ENCODE measurements at places on chromosomes 4 and X.

DNA sequence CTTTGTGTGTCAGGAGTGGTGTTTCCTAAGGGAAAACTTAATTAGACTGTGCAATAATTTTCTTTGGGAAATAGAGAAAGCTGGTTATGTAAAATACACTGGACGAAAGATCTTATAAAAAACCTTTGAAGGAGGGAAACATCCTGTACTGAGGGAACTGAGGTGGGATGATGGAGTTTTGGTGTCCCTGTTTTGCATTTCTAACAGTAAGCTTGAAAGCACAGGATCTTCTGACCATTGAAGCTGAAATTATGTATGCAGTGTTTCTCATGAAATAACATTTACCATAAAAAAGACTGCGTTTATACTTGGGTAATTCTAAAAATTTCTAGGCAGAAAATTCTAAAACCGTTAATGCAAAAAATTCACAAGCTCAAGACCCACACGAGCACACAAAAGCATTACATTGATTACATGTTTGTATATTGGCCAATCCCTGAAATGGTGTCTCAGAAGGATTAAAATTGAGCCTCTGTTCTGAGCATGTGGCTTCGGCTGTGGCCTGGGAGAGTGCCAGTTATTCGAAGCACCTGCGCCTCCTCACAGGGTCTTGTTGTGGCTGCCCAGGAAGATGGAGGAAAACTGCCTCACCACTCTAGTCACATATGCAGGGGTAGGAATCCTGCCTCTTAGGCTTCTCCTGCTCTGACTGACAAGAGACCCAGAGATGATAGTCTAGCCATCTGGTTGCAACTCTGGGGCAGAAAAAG, 49.5 kb downstream of the JADE3 start:
- no peak for DNase-seq

DNA sequence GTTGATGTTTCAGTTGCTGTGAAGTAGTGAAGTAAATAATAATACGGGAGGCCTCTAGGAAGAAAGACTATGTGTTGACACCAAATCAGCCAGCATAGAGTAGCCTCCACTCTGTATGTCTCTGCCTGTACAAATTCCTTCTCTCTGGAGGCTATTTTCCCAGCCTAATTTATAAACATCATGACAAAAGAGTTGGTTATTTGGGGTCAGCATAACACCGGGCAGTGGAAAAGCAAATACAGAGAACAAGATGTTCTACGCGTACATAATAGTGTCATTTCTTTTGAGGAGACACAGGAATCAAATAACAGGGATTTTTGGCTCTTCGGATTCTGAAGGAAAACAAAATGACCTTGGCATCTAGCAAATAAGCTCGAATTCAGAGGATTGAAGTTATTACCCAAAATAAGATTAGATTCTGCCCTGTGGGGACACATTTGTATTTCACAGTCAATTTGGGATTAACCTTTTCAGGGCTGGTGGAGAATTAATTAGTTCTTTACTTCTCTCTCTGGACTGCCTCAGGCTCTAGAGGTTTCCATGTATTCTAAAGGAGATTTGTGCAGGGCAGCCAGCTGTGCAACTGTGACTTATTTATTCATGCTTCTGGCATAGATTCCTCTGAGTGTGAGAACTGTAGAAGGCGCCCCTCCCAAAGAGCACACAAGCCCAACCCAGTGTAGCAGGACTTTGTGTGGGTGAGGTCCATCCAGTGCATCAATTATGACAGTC, 14.1 kb upstream of the SYTL4 start:
- DNase-seq: no peak

- no peak for DNase-seq
Measured at GRCh38 chr4:39932776-39933402, 44.8 kb downstream of the PDS5A start.

- DNase-seq: no peak
Measured at GRCh38 chr4:18858229-18858922, 836.8 kb upstream of the LCORL start.

GRCh38 chr4:7278981-7279380, 86.6 kb downstream of the SORCS2 start:
- no peak for DNase-seq

DNA sequence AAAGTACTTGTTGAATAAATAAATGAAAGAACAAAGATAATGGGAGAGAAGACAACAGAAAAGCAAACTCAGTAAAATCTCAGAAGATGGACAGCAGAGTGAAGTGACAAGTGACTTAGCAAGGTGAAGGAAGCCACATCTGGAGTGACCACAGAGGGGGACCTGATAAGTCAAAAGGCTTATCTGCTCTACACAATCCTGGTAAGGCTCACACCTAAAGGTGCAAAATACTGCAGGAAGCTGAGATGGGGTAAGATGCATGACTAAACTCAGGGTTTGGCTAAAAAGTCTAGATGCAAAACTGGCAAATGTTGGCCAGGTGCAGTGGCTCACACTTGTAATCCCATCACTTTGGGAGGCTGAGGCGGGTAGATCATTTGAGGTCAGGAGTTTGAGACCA, 22.2 kb downstream of the TRMT2B start:
- no peak for DNase-seq

GRCh38 chr4:185426960-185427688, 1.4 kb upstream of the UFSP2 start:
- DNase-seq: no peak

DNA sequence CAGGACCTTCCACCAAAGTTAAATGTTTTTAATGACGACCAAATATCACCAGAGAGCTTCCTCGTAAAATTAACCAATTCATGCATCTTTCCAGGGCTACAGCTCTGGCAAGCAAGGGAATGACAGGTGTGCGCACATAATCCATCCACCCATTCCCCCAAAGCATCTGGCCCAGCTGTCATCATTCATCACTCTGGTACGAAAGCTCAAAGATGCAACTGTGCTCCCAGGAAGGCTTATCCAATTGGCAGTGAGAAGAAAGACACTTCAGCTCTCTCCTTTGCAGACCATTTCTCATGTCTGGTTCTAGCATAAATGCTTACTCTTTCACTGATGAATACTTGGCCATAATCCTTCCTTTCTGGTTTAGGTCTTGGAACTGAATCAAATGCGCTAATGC, 139.2 kb downstream of the NSUN7 start:
- DNase-seq: no peak

DNA sequence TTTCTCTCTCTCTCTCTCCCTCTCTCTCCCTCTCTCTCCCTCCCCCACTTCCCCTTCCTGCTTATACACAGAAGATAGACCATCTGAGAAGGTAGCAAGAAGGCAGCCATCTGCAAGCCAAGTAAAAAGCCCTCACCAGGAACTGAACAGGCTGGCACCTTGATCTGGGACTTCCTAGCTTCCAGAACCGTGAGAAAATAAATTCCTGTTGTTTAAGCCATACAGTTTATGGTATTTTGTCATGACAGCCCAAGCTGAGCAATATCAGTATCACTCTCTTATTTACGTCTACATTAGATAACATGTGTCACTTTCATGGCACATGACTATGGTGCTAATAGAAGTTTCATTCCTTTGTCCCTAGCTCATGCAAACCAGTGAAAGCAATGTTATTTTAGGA, 581.1 kb downstream of the INPP4B start:
- no peak for DNase-seq

DNA sequence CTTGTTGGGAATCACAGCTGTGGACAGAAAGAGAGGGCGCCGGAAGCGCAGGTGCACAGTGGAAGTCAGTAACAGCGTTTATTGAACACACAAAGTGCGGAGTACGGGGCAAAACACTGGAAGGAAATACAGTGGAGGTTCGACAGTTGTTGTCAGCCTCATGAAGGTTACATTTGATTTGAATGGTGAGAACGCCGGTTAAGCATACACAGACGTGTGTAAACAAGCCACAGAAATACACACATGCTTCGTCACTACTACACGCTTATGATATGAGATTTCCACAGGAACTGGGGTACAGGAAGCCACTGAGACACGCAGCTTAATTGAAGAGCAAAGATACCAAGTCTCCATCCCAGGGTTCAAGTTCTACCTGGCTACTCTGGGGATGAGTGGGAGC, 12.0 kb downstream of the CCKAR start:
- no peak for DNase-seq

- no peak for DNase-seq
Measured at GRCh38 chr4:111127841-111128240, 505.0 kb upstream of the PITX2 start.

DNA sequence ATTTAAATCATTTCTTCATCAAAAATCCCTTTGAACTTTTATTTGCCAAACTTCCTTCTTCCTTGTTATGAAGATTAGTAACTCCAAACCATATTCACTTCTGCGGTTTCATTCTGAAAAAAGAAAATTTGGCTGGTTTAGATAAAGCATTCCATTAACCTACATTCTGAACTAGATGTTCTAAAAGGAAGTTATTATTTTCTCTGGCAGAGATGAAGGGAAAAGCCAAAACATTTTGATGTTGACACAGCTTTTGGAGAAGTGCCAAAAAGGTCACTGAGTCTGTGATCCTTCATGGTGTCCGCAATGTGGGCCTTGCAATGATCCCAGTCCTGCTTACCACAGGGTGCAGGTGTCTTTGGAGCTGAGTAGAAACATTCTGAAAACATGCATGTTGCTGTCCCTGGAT, 36.0 kb downstream of the CXCL8 start:
- DNase-seq: no peak

DNA sequence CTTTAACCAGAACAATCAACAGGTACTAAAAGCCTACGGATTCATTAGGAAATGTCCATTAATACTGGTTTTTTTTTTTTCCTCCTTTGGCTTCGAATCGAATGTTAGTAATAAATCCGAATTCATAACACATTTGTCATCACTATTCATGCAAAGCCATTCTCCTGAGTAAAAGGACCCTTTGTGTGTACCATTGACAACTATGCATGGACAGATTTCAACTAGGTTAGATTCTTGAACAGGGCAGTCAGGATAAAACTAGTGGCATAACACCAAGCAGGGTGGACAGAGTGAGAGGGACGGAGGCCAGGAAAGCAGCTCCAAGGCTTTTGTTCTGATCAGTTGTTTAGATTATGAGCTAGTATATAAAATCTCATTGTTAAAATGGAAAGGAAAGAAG, 1722.0 kb upstream of the TENM3 start:
- DNase-seq: no peak

DNA sequence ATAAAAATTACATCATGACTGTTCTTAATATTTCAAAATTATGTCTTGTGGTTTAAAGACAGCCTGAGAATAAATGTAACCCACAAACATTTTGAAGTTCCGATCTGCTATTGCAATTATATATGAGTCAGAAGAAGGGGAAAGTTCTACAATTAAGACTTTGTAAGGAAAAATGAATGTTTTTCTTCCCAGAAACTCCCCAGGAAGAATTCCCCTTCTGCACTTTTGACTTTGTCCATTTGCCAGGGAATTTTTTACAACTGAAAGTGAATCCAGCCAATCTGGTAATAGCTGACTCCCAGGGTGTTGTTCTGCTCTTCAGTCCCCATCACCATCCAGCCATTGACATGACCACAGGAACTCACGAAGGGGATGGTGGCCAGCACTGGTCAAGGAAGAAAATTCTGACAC, 61.6 kb upstream of the NOCT start:
- no peak for DNase-seq

DNA sequence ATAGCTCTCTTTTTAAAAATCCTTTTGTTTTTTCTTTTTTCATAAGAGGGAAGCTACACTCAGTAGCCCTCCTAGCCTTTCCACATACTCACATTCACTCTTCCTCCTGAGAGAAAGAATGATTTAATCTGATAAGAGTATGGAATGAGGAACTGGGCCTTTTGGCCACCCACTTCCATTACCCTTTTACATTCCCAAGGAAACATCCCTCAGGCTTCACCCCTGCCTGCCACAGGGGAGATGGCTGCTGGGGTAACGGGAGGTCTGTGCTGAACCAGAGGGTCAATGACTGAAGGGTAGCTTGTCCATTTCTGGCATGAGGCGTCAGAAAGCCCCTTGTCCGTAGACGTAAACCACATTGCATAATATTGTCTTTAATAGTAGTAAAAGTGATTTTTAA, 67.2 kb upstream of the CCSER1 start:
- no peak for DNase-seq

GRCh38 chr4:112168719-112169500, 23.7 kb downstream of the FAM241A start:
- DNase-seq: no peak

GRCh38 chr4:14022456-14022855, 394.9 kb upstream of the BOD1L1 start:
- no peak for DNase-seq

- no peak for DNase-seq
Measured at GRCh38 chr4:3681191-3681590, 85.0 kb upstream of the ADRA2C start.

DNA sequence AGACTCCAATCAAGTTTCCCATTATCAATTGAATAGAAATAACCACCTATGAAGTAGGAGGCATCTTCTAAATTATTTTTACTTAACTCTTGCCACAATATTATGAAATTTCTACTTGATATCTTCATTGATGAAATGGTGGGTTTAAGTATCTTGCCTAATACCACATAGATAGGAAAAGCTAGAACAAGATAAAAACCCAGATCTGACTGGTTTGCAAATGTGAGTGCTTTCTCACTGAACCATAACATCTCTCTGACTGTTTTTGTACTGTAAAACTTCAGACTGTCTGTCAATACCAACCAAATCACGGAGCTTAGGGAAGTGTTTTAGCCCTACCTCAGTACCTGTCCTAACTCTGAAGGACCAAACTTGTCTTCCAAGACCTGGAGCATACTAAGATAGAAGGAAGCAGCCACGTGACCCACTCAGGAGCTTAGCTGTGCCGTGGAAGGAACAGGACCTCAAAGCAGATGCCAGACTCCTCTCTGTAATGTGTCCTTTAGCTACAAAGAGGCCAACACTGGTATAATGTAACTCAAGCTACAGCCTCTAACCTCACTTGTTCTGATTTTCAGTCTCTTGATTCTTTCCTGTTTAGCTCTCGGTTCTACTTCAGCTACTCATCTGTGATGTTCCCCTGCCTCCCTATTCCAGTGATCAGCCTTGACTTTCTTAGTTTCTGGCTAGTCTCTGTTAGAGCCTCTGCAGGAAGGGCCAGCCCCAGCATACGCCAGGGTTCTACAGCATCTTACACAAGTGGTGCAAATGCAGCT, 84.4 kb downstream of the LRP2BP start:
- no peak for DNase-seq

GRCh38 chrX:130340271-130340670, 552 bp downstream of the SLC25A14 start:
- no peak for DNase-seq

GRCh38 chr4:123478859-123479345, 82.3 kb downstream of the SPRY1 start:
- no peak for DNase-seq

DNA sequence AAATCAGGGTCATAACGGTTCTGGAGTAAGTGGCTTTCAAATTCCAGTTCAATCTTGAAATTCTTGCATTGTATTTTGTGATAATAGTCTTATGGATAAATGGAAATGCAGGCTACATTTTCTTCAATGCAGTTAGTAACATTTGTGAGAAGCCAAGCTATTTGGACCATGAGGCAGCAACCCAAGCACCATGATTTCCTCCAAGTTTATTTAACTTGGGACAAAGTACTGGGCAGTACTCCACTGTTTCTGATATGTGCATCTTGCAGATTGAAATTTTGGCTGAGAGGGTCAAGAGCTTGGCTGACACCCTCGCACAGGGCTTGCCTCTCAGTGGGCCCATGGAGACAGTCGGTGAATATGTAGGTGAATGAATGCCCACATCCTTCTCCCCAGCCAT, 39.9 kb downstream of the CNGA2 start:
- no peak for DNase-seq

All from dorsolateral prefrontal cortex (tissue), 122 donors.